Right hindlimb (tissue), 1 donor: ENCODE measurements at places on chromosomes 7 and 10.
A peak's percentile ranks its signal among the peaks of the same experiment; 100 is the strongest.

DNA sequence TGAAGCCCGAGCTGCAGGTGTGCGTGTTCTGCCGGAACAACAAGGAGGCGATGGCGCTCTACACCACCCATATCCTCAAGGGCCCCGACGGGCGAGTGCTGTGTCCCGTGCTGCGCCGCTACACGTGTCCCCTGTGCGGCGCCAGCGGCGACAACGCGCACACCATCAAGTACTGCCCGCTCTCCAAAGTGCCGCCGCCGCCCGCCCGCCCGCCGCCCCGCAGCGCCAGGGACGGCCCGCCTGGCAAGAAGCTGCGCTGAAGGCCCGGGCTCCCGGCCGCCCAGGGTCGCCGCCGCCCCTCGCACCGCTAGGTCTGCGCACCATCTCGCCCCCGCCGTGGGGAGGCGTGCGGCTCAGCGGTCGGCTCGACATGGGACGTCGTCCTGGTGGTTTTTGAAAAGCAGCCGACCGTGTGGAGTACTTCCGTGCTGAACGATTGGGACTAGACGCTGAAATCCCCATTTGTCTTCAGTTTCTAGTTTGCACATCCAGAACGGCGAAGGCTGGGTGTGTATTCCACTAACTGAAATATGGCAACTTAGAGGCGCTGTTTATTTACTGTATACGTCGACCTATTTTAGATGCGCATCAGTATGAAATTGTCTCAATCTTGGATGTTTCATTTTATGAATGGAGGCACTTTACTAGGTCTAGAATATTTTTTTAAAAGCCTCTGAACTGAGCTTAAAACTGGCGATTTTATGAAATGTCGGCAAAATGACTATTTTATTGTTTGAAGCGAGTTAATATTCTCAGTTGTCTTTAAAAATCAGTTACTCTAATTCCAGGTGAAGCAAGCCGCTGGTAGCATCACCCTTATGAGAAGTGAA lies 1.1 kb downstream of the NANOS1 start:
- DNase-seq, result peak; percentile 51

DNA sequence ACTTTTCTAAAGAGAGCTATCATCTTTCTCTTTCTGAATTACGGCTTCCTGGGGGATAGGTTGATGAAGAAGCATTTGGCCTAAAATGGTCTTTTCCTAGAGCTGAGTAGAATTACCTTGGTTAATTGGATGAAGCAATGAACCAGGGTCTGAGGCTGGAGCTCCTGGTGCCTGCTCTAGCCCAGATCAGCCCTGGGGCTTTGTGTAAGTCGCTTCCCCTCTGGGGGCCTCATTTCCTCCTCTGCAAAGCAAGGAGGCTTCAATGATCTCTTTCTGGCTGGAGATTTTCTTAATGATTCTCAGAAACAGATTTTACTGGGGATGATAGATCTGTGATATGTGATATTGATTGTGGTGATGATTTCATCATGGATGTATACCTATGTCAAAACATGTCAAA lies 3.5 kb upstream of the CPA2 start:
- no peak for DNase-seq

GRCh38 chr10:132882069-132882951 lies 60.1 kb downstream of the CFAP46 start:
- no peak for DNase-seq

GRCh38 chr10:63504145-63504881 lies 16.9 kb upstream of the REEP3 start:
- DNase-seq, result no peak
